ENCODE measurements at places on chromosomes 2 and 18. TPM values are rescaled to one million over a fixed set of nuclear protein-coding genes. Genes with fewer than 3 reads are reported as not detected.

GRCh38 chr2:201172279-201172678, 10.7 kb upstream of the CASP10 start:
- DNase-seq = no peak

- no peak for DNase-seq
These were observed 175.7 kb downstream of the FAM210A start for GRCh38 chr18:13550418-13551304.

DNA sequence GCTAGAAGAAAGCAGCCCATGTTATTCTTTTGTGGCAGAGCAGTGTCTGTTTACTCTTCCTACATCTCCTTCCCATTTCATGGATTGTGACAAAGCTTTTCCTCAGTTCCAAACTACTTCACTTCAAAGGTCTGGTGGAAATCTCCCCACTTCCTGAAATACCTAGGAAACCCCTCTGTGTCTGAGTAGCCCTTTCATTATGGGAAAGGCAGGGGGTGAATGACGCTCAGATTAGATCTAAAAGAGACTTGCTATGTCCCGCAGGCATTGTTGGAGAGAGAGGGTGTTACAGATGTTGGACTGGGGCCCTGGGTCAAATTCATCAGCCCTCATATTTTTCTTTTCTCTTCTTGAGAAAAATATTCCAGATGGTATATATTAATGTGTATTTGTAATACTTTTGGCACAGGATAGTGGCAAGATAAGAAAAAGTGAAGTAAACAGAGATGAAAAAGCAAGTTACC, 675.0 kb downstream of the IRS1 start:
- DNase-seq = no peak

DNA sequence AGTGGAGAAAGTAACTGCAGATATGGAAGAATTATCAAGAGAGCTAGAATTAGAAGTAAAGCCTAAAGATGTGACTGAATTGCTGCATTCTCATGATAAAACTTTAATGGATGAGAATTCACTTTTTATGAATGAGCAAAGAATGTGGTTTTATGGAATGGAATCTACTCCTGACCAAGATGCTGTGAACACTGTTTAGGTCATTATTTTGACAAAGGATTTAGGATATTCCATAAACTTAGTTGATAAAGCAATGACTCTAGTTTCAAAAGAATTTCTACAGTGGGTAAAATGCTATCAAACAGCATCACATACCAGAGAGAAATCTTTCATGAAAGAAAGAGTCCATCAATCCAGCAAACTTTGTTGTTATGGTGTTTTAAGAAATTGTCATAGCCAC, 1317.7 kb upstream of the ACVR2A start:
- DNase-seq = no peak

TXNDC9 gene
- 16.6 TPM for total RNA-seq

DPP4 gene
- 3.8 TPM for total RNA-seq

DNA sequence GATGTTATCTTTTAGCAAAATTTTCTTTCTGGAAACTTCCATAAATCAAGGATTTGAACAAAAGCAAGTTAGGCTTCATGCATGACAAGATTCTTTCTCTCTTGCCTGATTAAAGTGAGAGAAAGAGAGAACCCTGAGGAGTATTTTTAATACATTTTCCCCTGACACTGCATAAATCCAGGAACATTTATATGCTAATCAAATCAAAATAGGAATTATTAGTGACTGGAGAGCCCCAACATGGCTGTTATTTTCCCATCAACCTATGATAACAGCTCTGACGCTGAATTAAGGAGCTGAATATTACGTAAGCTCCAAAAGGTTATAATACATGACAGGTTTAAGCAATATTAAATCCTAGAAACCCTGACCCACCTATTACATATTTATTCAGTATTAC, 930.2 kb upstream of the PIK3C3 start:
- DNase-seq = no peak

MBOAT2 gene
- total RNA-seq = 13.2 TPM

DNA sequence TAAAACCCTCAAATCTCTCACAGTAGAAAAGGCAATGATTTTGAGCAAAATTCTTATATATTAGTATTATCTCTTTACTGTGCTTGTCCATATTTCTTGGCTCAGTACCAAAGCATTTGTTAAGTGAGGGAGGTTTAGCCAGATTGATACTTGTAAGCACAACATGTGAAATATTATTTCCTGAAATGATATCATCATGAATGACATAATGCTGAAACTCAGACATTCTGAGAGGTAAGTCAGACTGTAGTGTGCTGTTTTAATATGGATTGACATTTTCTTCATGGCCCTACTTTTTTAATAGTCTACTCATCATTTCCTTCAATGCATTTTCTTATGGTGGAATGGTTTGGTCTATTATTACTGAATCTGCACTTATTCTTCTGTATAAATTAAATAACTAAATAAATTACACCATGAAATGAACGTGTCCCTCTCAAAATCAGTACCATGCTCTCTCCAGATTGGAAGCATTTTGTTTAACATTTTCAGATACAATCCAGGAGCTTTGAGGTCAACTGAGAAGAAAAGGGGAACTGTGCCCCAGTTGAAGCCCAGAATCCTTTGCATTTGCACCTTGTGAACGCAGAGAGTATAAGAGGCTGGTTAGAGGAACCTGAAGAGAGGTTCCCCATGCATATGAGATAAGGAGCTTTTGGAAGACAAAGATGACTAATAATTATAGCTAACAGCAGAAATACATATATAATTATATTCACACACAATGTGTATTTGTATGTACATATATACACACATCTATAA, 50.1 kb upstream of the CRACDL start:
- DNase-seq = no peak

GRCh38 chr2:118051826-118052358, 36.4 kb upstream of the INSIG2 start:
- no peak for DNase-seq

SP140 gene
- total RNA-seq = 0.56 TPM

DNA sequence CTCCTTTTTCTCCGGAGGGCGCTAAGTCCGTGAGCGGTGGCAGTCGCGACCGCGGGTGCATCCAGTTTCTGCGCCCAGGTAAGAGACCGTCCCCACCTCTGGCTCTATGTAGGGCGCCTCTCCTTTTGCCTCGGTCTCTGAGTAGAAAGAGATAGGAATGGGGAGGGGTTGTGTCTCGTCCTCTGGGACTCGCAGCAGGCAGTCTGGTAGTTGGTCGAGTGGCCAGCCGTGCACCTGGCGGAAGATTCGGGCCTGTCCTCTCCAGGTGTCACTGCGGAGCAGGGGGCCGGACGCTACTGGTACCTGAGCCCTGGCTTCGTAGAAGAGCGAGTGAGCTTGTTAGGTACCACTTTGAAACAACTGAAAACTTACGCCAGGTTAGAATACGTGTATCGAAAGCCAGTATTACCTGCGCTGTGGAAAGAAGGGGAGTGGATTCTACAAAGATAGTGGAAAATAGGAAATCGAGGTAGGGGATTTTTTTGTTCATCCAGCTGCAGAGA, 403 bp downstream of the MAP2 start:
- peak; percentile 41 for DNase-seq

SGO2 gene
- total RNA-seq = 1.3 TPM

VWC2L gene
- not detected for total RNA-seq

- DNase-seq = no peak
These were observed 214.1 kb downstream of the RDH14 start for GRCh38 chr2:18346344-18346743.

DNA sequence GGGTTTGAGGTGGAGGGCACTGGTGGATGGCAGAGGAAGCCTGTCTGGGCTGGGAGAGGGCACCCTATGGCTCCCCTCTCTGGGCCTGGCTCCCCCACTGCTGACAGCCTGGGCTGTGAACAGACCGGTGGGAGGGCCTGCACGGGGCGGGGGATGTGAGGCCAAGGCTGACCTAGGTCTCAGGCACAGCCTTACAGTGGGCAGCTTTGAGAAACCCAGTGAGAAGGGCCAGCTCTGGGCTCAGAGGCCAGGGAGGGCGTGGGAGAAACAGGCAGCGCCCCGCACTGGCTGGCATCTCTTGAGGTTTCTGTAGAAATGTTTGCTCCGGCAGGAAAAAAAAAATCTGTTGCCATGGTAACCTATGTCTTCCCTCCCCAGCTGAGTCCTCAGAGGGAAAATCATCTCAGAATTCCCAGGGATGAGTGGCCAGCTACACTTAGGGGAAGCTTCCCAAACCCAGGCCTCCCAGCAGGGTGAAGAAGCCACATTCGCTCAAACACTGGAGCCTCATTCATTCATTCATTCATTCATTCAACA, 71.7 kb upstream of the TAF1B start:
- DNase-seq = peak; percentile 62

GRCh38 chr18:55370936-55371335, 217.1 kb downstream of the TCF4 start:
- no peak for DNase-seq

LYPD6 gene
- total RNA-seq = 0.13 TPM

DNA sequence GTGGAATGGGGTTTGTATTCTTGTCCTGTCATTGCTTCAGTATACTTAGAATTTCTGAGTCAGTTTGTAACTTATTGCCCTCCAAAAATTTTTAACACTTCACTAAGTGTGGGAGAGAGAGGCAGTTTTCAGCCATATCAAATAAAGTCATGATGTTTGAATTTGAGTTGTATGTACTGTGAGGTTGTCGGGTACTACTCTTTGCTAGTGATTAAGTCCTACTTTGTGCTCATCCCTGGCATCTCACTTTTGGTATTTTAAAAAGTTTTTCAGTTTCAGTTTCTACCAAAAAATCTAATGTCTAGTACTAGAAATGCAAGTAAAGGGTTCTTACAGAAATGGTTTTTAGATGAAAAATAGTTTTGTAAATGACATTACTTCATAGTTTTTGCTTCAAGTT, 40.7 kb downstream of the EIF5B start:
- DNase-seq = no peak

FABP1 gene
- total RNA-seq = not detected

DNA sequence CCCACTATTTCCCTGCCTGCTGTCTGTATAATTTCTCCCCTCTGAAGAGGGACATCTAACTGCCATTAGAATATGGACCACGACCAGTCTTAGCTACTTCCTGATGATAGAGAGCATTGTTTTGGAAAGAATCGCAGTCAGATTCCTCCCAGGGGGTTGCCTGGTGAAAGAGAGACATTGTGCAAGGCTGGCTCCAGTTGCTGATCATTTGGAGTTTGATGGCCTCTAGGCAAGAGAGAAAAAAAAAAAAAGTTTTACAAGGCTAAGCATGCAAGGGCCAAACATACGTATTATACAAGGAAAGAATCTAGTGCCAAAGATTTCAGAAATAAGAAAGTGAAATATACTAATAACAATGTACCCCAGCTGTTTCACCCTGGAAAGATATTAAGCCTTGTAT, 182.2 kb downstream of the CMPK2 start:
- no peak for DNase-seq

SCN7A gene
- 27.7 TPM for total RNA-seq

DNA sequence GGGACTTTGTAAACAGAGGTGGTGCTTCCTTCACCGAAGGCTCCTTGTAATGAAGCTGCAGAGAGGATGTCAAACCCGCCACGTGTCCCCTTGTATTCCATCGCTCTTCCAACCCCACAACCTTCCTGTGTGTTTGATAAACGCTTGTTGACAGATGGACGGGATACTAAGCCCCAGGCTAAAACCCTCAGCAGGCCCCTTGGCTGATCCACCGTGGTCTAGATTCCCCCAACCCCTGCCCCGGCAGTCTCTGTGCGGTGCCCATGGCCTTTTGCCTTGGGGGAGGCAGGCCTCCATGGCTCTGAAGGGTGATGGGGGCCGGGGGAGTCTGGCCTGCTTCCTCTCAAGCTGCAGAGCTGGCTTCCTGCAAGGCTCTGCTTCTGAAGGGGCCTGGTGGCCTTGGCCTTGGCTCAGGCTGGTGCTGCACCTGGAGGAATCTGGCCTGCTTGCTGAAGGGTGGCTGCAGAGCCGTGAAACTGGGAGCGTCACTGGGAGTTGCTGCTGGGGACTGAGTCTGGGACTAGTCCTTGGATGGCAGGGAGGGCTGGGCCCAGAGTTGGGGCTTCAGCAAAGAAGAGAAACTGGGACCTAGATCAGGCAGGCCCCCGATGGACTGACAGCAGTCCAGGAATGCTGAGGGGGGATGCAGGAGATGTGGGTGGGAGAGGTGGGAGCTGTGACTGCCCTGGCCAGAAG, 9.6 kb upstream of the NTSR2 start:
- DNase-seq = no peak

G6PC2 gene
- not detected for total RNA-seq

DNA sequence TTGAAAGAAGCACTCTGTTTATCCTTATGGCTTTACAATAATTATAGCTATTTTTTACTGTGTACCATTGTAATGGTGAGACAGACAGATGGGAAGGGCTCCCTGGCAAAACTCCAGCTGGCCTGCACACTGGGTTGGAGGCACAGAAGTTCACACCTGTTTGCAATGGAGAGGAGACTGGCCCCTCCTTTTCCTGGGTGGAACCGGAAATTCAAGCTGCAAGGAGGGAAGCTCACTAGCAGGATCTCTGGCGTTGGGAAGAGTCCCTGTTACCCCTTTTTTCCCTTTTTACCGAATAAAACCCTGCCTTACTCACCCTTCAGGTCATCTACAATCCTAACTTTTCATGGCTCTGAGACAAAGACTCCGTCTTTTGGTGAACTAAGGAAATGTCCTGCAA, 100.3 kb upstream of the TFPI start:
- DNase-seq = no peak

ATG9A gene
- total RNA-seq = 86.3 TPM

PLB1 gene
- total RNA-seq = 1.8 TPM

DNA sequence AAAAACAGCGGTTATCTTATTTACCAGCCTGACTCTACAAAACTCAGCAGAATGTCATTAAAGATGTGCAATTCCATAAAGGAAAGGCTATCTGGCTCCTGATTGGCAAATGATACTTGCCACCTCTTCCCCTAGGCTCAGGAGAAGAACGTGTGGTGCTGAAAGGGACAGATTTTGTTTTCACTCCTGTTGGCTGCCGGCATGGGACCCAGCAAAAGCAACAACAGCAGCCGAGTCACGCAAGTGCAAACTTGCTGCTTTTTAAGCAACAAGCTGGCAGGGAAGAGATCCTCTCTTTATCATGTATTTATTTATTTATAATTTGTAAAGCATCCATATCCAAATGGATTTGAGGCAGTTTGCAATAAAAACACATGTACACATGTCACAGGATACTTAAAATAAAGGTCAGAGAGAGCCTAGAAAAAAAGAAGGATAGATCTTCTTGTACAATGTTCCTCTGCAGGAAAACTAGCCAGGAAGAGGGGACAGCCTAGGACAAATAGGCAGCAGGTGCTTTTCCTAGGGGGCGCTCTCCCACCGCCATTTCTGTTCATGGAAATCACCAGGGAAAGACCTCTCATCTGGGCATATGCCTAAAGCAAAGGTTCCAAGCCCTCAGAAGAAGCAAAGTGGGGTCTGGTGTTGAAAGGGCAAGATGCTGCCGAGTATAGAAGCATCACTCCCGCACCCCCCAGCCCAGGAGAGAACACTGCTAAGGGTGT, 799.3 kb downstream of the BCL11A start:
- no peak for DNase-seq

C2orf78 gene
- total RNA-seq = not detected

DNA sequence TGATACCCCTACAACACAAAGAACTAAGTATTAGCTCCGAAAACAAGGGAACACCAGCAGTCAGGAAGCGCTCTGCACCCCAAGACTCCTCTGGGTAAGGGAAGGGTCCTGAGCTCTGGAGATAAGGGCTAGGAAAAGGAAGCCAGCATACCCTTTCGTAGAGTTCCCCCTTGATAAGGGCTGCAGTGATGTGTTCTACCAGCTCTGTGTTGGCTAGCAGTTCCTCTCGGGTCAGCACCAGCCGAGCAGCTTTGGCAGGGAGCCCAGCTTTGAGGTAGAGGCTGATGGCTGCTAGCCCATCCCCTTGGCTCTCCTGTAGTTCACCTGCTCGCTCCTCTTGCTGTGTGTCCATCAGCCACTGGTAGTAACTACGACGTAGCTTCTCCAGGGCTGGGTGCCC, 18.9 kb downstream of the KRTCAP3 start:
- peak; percentile 56 for DNase-seq

All from Right ventricle myocardium superior (tissue), 1 donor.